ENCODE measurements at places on chromosomes 2 and 18. TPM values are rescaled to one million over a fixed set of nuclear protein-coding genes. Genes with fewer than 3 reads are reported as not detected.

The AQP12A gene
- polyA plus RNA-seq = 1.2 TPM

The CGREF1 gene
- 1.6 TPM for polyA plus RNA-seq

The CIB4 gene
- polyA plus RNA-seq = not detected

The BBS5 gene
- 5.2 TPM for polyA plus RNA-seq

The B3GNT2 gene
- polyA plus RNA-seq = 9.8 TPM

The STEAP3 gene
- 21.0 TPM for polyA plus RNA-seq

The BMP10 gene
- polyA plus RNA-seq = not detected

The NBEAL1 gene
- polyA plus RNA-seq = 5.4 TPM

The CDCA7 gene
- 19.6 TPM for polyA plus RNA-seq

The EPC2 gene
- 18.9 TPM for polyA plus RNA-seq

The DSG4 gene
- not detected for polyA plus RNA-seq

The CDH20 gene
- polyA plus RNA-seq = 1.1 TPM

The SERPINB2 gene
- polyA plus RNA-seq = 0.21 TPM

The ARL4C gene
- polyA plus RNA-seq = 3.1 TPM

The LOXHD1 gene
- 1.7 TPM for polyA plus RNA-seq

The CDH19 gene
- polyA plus RNA-seq = 0.82 TPM

The LRRTM1 gene
- polyA plus RNA-seq = 1.0 TPM

The COL6A3 gene
- polyA plus RNA-seq = 490 TPM

The TCF23 gene
- 0.27 TPM for polyA plus RNA-seq

The BOK gene
- 57.0 TPM for polyA plus RNA-seq

The RRM2 gene
- polyA plus RNA-seq = 66.2 TPM

The MYCN gene
- 6.6 TPM for polyA plus RNA-seq

The MAP3K19 gene
- polyA plus RNA-seq = not detected

The TEX44 gene
- not detected for polyA plus RNA-seq

The ANKRD36 gene
- 9.6 TPM for polyA plus RNA-seq

Measured in muscle of leg (tissue), 16 donors.